ENCODE measurements at places on chromosomes 16 and 17. TPM values are rescaled to one million over a fixed set of nuclear protein-coding genes. Genes with fewer than 3 reads are reported as not detected.
A peak's percentile ranks its signal among the peaks of the same experiment; 100 is the strongest.

- peaks cover 4% of the 10 kb centered on the region for H3K4me1 ChIP-seq
- H3K27me3 ChIP-seq = no peaks in the 10 kb centered on the region
- H3K36me3 ChIP-seq = no peaks in the 10 kb centered on the region
- no peak overlapping the region for H3K27ac ChIP-seq
- H3K4me3 ChIP-seq = no peak overlapping the region
Observed at GRCh38 chr17:78278139-78278741, 46.8 kb downstream of the TMEM235 start.

The PIRT gene
- not detected for total RNA-seq

DNA sequence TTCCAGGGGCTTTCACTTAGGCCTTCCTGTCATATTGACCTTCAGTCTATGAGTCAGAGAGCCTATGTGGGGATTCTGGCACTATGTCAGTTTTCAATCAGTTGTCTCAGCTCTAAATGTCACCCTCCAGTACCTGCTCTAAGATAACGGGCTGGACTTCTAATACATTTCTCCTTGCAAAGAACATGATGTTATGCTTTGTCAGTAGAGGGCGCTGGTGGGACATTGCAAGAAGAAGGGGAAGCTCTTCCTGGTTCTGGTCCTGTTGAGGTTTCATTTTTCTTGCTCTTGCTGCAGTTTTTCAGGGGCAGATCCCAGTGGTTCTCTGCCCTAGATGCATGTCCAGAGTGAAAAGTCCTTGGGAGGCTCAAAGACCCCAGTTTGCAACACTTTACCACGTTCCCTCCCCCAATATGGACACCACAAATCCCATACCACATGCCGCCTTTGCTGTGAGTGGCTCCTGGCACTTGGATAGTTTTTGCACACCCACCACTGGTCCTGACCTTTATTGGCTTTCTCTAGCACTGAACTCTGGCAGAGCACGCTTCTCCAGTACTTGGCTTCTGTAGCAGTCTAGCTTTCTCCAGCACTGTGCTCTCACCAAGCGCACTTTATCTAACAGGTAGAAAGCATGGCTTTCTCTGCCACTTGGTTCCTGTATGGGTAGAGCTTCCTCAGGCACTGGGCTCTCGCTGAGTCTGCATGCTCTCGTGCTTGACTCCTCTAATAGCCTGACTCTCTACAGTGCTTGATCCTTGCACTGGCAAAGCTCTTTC is 49.0 kb downstream of the BCL7C start:
- H3K27me3 ChIP-seq = no peaks in the 10 kb centered on the region
- DNase-seq = peak; percentile 88
- peak overlapping the region; percentile 66 for H3K27ac ChIP-seq
- H3K4me3 ChIP-seq = peak overlapping the region; percentile 35
- peaks cover 13% of the 10 kb centered on the region for H3K4me1 ChIP-seq

- peaks cover 5% of the 10 kb centered on the region for H3K4me1 ChIP-seq
- no peak overlapping the region for H3K4me3 ChIP-seq
- no peak for DNase-seq
- no peaks in the 10 kb centered on the region for H3K36me3 ChIP-seq
Observed at GRCh38 chr16:56525236-56525635, 5.4 kb upstream of the BBS2 start.

DNA sequence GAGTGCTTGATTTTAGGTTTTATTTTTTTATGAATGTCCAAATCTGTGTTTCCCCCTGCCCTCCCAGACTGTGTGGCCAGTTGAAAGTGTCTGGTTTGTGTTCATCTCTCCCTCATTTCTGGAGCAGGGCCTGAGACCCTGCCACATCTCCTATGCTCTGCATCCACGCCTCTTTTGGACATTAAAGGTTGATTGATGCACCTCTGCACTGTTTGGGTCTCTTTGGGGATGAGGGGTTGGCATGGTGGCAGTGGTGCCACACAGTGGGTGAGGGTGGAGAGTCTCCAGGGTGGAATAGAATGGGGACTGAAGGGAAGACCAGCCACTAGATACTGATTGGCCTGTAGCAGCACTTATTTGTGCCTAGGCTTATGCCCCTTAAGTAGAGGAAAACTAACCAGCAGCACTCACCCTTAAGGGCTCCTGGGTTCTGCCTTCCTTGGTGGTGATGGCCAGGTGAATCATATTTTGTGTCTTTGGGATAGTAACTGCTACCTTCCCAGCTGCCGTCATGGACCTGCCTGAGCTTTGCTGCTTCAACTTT is 7.9 kb downstream of the DYNLL2 start:
- H3K27ac ChIP-seq = no peak overlapping the region
- peaks cover 23% of the 10 kb centered on the region for H3K36me3 ChIP-seq
- H3K4me1 ChIP-seq = peaks cover 16% of the 10 kb centered on the region

DNA sequence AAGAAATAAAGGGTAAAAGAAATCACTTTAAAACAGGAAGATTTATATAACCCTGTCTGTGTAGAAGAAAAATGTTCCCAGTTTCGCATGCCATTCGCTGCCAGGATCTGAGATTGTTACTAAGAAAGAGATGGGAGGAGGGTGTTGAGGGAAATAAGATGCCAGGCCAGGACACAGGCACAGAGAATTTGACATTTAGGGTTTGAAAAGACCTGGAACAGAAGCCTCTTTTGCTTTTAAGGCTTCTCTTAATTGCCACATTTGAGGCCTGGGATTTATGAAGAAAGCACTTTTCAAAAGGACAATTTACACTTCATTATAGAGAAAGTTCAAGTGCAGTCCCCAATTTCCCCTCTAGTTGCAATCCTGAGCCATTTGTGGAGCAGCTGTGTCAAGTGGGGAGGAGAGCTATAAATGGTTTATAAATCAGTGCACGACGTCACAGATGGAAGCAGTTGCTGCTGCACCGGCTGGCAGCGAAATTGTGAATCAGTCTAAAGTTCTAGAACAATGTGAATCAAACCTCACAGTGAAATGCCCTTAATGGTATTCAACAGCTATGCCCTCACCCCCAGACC is 26.5 kb upstream of the C16orf87 start:
- no peak overlapping the region for H3K27ac ChIP-seq
- H3K27me3 ChIP-seq = no peaks in the 10 kb centered on the region
- no peaks in the 10 kb centered on the region for H3K36me3 ChIP-seq
- no peak for DNase-seq

The SKAP1 gene
- total RNA-seq = 0.89 TPM

The SYT17 gene
- total RNA-seq = 1.2 TPM

The ARMC5 gene
- total RNA-seq = 7.2 TPM

The PIK3R6 gene
- total RNA-seq = 1.1 TPM

DNA sequence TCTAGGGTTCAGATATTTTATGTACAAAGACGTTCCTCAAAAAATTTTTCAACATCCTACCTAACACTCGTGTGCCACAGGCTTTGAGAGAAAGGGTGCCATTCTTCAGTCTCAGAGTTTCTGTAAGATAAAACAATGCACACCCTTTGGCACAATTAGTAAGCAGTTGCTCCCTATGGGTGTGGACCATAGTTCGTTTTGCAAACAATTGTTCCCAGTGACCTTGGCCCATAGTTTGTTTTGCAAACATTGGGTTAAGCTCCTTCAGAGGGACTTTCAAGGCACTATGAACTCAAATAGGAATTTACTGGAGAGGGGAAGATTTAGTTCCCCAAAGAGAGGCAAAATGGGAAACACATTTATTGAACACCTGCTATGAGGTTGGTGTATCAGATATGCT is 220.3 kb upstream of the CA10 start:
- H3K4me3 ChIP-seq = no peak overlapping the region
- no peaks in the 10 kb centered on the region for H3K4me1 ChIP-seq
- no peak for DNase-seq
- H3K27me3 ChIP-seq = no peaks in the 10 kb centered on the region

The MEIOB gene
- not detected for total RNA-seq

The TRPV2 gene
- total RNA-seq = 9.0 TPM

DNA sequence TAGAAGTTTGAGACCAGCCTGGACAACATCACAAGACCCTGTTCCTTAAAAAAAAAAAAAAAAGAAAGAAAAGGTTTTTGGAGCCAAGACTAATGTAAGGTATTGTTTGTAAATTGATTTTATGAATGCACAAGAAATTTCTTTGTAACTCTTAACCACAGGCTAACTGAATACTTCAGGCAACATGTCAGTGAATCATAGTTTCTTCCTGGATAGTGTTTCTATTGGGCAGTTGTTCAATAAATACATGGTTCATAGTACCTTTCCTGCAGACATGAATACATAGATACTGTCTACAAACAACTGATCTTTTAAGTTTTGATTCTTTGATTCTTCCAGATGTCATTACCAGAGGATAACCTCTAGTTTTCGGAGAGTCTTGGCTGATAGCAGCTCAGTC is 11.6 kb downstream of the DDX42 start:
- H3K4me3 ChIP-seq = no peak overlapping the region
- H3K27ac ChIP-seq = no peak overlapping the region
- H3K4me1 ChIP-seq = peaks cover 5% of the 10 kb centered on the region
- no peaks in the 10 kb centered on the region for H3K36me3 ChIP-seq

DNA sequence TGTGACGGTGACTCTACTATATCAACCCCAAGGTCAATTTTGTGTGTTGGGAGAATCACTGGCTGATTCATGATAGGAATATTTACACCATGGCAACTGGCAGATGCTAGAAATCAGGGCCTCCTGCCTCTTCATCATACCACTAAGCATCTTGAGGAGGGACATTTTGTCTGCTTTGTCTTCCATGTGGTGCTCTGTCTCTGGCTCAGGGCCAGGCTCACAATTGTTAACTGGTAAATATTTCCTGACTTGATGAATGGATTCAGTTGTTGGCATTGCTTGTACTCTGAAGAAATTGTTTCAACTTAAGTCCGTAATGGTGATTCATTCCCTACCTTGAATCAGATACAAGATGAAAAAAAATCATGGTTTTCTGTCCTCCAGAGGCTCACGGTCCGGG is 292.7 kb downstream of the HAPSTR1 start:
- H3K27ac ChIP-seq = no peak overlapping the region
- H3K36me3 ChIP-seq = no peaks in the 10 kb centered on the region
- no peaks in the 10 kb centered on the region for H3K27me3 ChIP-seq
- H3K4me3 ChIP-seq = no peak overlapping the region
- H3K4me1 ChIP-seq = no peaks in the 10 kb centered on the region

GRCh38 chr16:86427433-86427851 is 82.9 kb upstream of the FOXF1 start:
- no peak overlapping the region for H3K4me3 ChIP-seq
- H3K36me3 ChIP-seq = no peaks in the 10 kb centered on the region
- no peaks in the 10 kb centered on the region for H3K4me1 ChIP-seq

The IL34 gene
- 4.4 TPM for total RNA-seq

GRCh38 chr17:10516065-10516464 is 2.3 kb downstream of the MYH1 start:
- no peaks in the 10 kb centered on the region for H3K36me3 ChIP-seq
- no peak overlapping the region for H3K27ac ChIP-seq
- no peaks in the 10 kb centered on the region for H3K27me3 ChIP-seq

GRCh38 chr17:74917430-74917829 is 5.6 kb downstream of the USH1G start:
- DNase-seq = no peak
- no peaks in the 10 kb centered on the region for H3K36me3 ChIP-seq
- H3K4me3 ChIP-seq = no peak overlapping the region
- H3K27ac ChIP-seq = no peak overlapping the region

Data from heart right ventricle (tissue), 16 donors.